ENCODE measurements at places on chromosomes 5 and 9. TPM values are rescaled to one million over a fixed set of nuclear protein-coding genes. Genes with fewer than 3 reads are reported as not detected.

Gene C9orf72
- 38.1 TPM for polyA plus RNA-seq

Gene PCDHA1
- polyA plus RNA-seq: not detected

Gene KYAT1
- 9.9 TPM for polyA plus RNA-seq

Gene SPARC
- polyA plus RNA-seq: 183 TPM

Gene SPATA31A3
- not detected for polyA plus RNA-seq

DNA sequence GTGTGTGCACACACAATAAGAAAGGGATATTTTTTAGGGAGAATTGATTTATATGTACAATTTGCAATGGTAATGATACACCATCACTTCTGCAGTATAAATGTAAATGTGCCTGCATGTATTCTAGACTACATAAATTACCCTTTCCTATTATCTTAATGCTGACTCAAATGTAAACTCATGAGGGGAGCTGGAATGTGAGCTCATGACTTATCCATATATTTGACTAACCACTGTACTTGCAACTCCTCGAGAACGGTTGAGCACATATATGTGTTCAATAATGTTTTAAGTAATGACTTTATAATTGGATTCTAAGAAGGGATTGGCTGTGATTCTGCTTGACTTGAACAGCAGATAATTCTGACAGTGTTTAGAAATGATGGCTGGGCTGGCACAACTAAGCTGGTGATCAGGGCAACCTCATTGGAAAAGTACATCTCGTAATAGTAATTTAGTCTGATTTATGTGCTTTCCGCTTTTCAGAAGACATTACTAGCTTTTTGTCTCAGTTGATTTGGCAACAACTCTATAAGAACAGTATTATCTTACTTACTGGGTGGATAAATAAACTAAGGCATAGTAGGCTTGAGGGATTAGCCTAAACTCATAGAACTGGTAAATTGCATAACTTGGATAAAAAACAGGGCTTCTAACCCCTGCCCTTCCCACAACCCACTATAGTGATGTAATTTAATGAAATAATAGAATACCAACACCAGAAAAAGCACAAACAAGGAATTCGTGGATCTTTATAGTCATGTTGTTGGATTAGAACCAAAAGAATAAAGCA is 130.2 kb upstream of the SPEF2 start:
- DNase-seq: no peak

DNA sequence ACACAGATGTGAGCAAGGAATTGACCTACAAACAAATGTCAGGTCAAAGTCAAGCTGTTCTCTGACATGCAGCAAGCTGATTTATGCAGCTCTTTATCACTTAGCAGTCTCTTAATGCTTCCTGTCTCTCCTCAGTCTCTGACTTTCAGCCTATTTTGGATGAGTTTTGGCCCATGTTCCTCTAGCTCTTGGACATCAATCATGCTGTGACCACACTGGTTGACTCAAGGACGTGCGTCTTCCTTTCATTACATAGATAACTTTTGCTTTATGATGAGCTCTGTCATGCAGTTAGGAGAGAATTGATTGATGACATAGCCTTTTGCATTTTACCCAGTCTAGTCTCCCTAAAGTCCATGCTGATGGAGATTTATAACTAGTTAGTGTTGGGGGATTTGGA is 9.4 kb upstream of the REEP5 start:
- no peak for DNase-seq

DNA sequence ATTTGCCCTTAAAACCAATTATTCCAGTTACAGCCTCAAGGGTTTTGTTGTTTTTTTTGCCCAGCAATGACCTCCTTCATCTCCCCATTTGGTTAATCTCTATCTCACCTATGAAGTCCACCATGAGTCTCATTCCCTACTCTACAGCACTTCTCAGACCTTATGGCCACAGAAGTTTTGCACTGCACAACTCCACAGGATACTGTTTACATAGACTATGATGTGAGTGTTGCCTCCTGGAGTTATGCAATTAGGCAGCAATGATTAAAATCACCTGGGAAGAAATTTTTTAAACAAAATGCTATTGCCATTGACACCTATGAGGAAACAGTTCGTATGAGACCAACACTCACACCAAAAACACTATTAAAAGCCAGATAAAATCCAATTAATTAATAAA is 39.7 kb downstream of the ZDHHC21 start:
- DNase-seq: no peak

DNA sequence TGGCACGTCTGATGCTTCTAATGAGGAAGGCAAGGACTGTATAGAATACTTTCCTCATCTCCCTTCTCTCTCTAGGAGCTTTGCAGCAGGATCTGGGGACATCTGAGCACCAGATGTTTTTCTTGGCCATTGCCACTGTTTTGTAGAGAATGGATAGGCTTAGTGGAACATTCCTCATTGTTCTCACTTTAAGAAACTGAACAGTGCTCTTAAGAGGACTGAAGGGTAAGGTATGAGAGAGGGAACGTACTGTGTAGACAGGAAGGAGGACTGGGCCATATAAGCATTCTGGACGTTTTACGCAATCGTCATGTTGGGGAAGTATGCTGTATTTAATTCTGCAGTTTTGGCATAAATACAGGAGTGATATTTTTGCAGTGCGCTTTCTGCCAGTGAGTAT is 70.6 kb downstream of the SMARCA2 start:
- DNase-seq: no peak

DNA sequence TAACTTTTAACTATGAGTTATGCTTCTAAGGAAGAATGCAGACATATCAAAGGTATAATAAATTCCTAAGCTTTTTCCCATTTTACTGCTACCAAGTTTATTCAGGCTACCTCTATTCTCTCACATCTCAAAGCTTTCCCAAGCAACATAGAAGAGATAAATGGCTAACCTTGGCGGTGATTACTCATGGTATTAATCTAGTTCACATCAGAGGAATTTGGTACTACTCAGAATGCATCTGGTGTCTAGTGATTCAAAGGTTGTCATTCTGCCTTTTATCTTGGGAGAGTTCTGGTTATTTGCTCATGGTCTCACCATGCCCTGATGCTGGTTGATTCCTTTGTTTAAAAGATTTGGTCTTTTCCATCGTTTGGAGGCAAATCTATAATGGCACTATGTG is 182.7 kb downstream of the TAF11L14 start:
- no peak for DNase-seq

- DNase-seq: no peak
Observed at GRCh38 chr5:119405419-119405818, 46.9 kb upstream of the HSD17B4 start.

DNA sequence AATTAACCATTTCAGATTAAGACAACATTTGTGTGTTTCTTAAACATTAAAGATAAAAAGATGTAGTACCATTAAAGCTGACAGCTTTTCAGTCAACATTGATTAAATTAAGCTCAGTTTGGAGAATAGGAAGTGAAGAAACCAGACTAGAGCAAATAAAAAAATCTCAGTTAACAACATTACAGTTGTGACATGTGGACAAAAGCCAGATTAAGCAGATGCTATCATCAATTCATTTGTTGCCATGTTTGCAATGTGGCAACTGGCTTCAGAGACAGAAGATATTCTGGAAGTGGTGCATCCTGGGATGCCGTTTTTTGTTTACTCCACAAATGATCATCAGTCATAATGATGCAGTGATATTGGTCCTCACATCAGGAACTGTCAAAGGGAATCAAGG is 70.3 kb upstream of the CNTLN start:
- DNase-seq: no peak

- no peak for DNase-seq
Observed at GRCh38 chr5:68949256-68949655, 144.6 kb upstream of the SLC30A5 start.

DNA sequence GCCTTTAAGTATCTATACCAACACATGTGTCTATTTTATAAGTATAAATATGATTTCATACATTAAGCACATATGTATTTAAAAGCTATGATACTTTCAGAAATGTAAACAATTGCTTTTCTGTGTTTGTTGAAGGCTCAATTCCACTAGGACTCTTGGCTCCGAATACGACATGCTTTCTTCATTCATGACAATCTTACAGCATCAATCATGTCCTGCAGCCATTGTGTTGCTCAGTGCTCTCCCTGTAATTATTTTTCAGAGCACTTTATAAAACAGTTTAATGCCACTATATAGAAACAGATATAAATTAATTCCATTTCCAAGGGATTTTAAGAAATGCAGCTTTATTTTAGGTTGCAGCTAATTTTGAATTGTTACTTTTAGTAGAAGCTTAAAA is 167.3 kb downstream of the TAF11L14 start:
- no peak for DNase-seq

- no peak for DNase-seq
Observed at GRCh38 chr9:84937180-84937579, 267.7 kb downstream of the NTRK2 start.
